OCI-M1 (cell line): ENCODE measurements at places on chromosomes 2 and 18.

GRCh38 chr2:158024288-158024898, 77.3 kb upstream of the UPP2 start:
- peak; percentile 75 for DNase-seq

- DNase-seq: no peak
These were observed 13.8 kb upstream of the PLA2R1 start for GRCh38 chr2:160076241-160076640.

DNA sequence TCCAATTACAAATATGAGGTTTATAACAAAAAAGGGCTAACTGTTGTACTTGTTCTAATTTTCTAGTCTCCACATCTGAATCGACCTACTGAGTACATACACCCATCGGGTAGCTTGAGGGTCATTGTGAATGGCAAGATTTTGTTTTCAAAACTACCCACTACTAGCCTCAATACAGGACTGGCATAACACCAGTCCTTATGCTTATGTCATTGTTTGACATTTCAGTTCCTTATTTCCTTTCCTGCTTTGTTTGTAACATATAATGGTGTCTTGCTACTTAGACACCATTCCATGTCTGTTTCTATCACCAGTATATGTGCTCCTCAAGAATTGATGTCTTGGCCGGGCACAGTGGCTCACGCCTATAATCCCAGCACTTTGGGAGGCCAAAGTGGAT, 86.0 kb downstream of the EPHA4 start:
- DNase-seq: no peak

- no peak for DNase-seq
These were observed 80.1 kb downstream of the SDC1 start for GRCh38 chr2:20144861-20145260.

DNA sequence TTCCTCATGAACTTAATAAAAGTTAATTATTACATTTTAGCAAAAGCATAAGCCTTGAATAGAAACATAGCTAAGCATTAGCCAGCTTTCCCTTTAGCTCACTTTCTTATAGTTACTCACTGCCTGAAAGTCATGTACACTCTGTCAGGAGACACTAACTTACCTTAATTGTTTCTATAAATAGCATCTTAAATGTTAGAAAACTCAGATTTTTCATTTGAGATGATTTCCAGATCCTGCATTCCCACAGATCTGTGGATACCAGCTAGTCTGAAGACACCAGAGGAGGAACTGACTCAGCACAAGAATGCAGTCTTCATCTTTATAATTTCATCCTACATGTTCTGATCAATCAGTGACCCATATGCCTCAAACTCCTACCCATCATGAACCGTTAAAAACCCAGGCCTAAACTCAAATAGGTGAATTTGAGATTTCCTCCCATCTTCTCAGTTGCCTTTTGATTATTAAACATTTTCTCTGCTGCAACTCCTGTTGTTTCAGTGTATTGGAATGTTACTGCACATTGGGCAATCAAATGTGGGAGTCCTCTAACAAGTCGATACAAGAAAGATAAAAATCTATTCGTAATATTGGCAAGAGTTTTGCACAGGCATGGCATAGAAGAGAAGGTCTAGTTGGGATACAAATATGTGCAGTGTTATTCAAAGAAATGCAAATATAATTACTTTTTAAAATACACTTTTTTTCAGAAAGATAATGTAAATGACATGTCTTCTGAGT, 857.4 kb upstream of the CDH2 start:
- DNase-seq: no peak

- no peak for DNase-seq
These were observed 70.2 kb downstream of the TPGS2 start for GRCh38 chr18:36758623-36759022.

GRCh38 chr18:44130376-44130942, 550.2 kb upstream of the SETBP1 start:
- peak; percentile 57 for DNase-seq

GRCh38 chr2:40251137-40251536, 200.8 kb downstream of the SLC8A1 start:
- DNase-seq: peak; percentile 60

DNA sequence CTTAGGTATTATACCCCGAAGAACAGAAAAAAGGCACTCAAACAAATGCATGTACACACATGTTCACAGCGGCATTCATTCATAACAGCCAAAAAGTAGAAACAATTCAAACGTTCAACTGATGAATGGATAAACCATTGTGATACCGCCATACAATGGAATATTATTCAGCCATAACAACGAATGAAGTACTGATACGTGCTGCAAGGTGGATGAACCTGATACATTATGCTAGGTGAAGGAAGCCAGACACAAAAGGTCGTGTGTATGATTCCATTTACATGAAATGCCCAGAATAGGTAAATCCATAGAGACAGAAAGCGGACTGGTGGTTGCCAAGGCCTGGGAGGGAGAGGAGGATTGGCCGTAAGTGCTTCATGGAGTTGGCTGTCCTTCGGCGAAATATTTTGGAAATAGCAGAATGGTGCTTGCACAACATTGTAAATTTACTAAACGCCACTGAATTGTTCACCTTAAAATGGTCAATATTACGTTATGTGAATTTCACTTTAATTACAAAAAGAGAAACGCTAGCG, 750 bp upstream of the RMP24 start:
- no peak for DNase-seq

- peak; percentile 91 for DNase-seq
These were observed 779 bp upstream of the TRIB2 start for GRCh38 chr2:12716032-12716281.

- peak; percentile 87 for DNase-seq
These were observed 19.6 kb downstream of the TUBB6 start for GRCh38 chr18:12327510-12328178.

DNA sequence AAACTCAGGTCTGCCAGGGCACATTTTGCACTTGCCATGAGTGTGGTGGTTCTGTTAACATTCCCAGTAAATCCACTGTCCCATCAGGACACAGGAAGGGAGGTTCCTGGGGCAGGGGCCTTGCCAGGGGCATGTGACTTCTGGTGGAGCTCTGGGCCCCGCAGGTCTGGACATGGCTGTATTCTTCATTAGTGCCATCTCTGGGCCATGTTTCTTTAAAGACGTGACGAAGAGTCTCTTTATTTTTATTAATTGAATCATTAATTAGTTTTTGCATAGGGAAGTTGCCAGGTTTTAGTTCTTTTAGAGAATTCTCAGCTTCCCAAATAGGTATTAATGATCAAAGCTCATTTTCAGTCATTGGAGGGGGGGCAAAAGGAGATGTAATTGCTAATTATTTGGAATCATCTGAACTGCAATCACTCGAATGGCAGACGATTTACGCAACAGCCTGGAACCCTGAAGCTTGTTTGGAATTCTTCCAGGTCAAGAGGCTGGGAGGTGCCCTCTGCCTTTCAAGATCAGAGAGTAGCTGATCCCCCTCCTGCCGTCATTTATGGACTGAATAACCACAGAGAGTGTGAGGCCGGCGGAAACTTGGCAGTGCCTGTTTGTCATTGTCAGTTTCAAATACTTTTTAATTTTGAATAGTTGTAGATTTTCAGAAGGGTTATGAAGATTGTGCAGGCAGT, 106.2 kb downstream of the RTP5 start:
- DNase-seq: no peak

DNA sequence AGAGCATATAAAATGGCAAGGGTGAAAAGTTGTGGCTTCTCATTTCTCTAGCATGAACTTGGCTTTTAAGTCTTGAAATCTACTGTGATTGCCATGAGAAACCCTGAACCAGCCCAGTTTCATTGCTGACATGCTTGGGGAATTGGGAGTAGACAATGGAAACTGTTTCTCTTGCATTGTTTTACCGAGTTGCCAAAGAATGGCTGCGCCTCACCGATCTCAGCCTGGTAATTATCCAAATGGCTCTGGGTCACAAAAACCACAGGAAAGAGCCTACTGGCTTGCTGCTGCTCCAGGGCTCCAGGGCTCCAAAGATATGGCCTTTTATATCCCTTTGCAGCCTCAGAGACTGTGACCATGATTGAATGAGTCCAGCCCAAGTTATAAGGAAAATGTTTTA, 310.4 kb upstream of the NT5C1B start:
- DNase-seq: no peak

DNA sequence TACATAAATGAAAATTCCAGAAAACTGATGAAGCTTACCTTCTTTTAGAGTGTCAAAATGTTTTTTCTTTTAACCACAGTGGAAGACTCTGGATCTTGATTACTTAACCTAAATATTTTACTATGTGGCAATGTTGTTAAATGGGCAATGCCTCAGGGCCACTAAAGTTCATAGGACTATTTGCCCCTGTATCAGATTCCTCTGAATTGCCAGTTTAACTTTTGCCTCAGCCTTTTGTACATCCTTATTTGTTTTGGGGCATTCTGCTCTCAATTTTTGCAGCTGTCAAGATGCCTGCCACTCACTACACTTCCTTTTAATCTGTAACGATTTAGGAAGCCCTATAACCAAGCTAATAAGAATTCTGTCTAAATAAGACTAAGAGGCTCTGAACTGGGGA, 31.7 kb upstream of the SERTAD2 start:
- peak; percentile 28 for DNase-seq

- DNase-seq: peak; percentile 73
These were observed 413.6 kb downstream of the PTH2R start for GRCh38 chr2:208820014-208820688.

GRCh38 chr2:233068762-233069418, 8.7 kb downstream of the INPP5D start:
- DNase-seq: no peak

DNA sequence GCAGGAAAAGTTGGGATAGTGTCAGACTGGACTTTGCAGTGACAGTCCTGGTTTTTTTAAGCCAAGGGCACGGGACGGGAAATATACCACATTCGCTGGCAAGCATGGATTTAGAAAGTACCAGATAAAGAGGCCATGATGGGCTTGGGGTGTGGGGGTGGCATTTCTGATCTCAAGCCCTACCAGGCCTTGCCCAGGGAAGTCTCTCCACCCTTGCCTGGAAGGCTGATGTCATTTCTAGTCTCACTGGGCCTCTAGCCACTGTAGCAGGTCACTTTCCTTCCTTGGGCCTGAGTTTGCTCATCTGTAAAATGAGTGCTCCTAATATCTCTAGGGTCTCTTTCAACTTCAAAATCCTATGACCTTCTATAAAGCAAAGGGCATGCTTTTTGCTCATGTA, 1.8 kb downstream of the ZBTB7C start:
- no peak for DNase-seq

DNA sequence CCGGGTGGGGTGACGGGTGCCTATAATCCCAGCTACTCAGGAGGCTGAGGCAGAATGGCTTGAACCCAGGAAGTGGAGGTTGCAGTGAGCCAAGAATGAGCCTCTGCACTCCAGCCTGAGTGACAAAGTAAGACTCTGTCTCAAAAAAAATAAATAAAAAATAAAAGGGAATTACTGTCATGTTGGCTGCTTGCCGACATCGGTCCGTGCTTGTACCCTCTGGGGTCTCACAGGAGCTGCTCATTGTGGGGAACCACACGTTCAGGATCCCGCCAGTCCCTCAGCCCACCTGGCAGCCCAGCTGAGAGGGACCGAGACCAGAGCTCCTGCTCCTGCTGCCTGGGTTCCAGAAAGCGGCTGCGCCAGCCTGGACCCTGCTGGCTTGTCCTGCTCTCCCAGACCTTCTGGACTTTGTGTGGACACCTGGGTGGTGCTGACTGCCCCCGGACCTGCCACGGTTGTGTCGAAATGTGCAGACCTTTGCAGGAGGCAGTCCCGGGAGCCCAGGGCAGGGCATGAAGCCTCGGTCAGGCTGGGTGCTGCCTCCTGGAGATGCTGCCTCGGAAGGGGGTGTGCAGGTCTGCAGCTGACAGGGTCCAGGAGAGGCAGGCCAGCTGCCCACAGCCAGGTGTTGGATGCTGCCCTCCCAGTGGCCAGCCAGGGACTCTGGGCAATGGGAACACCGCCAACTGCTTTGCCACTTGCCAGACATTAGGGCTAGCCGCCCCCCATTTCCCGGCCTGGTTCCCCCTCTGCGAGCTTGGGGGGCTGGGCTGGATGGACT, 16.4 kb downstream of the KLF11 start:
- DNase-seq: no peak

- DNase-seq: no peak
These were observed 176.9 kb downstream of the UBE2E3 start for GRCh38 chr2:181157326-181157725.

DNA sequence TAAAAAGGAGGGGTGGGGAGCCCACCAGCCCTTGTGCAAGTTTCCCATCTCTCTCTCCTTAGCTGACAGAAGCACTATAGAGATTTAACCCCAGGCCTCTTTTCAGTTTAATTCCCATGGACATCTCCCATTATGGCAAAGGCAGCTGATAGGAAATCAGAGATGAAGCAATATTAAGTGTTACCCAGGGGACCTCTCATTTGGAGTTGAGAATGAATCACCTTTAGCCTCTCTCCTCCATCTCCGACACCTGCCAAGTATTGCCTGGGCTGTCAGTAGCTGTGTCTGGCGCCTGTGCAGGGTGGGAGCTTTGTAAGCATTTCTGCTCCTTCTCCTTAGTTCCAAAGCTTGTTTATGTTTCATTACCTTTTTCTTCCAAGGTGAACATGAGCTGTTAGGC, 109.0 kb downstream of the AQP4 start:
- DNase-seq: no peak

DNA sequence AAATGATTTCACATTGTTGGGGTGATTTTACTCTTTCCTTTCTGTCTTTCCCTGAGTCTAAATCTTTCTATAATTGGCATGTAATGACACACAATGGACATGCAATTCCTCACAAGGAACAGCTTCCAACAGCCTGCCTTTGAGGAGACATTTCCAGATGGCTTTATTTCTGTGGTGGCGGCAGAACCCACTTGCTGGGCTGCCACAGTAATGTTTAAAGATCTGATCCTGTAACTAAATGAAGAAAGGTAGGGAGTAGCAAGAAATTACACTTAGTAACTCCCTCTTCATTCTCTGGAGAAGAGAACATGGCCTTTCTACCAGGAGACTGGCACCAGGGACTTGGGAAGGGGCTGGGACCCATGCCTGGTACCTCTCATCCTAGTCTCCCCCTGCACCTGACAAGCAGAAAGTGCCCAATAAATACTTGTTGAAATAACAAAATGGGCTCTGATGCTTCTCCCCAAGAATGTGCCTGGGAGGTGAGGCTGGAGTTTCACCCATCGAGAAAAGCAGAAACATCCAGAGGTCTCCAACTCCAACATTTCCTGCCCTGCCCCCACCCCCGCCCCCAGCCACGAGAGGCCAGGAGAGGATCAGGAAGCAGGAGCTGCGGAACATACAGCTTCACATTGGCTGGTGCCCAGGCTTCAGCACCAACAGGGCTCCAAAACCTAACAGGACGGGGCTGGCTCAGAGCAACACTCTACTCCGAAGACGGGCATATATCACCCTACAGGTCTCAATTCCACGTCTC, 92.1 kb downstream of the PXDN start:
- no peak for DNase-seq

DNA sequence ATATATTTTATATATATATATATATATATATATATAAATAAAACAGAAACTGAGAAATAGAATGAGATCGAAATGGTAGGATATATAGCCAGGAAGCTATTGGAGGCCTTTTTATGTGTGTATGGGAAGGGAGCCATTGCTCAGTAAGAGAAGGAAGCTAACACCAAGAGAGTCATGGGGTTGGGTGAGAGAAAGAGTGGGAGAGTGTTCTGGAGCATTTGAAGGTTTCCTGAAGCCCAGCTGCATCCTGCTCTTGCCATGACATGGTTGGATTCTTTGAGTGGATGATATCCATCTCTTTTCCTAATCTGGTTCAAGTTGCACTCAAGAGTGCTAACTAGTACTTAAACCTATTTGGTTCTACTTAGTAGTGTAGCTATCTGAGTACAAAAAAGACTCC, 282.3 kb downstream of the DYSF start:
- no peak for DNase-seq
